ENCODE measurements at places on chromosomes 16 and 17. TPM values are rescaled to one million over a fixed set of nuclear protein-coding genes. Genes with fewer than 3 reads are reported as not detected.

SAMD14 gene
- total RNA-seq, result 8.9 TPM

CCL5 gene
- 1.6 TPM for total RNA-seq

TBC1D3H gene
- total RNA-seq, result not detected

CD300LB gene
- not detected for total RNA-seq

C16orf74 gene
- 7.9 TPM for total RNA-seq

POLDIP2 gene
- 72.9 TPM for total RNA-seq

All from cardiac atrium fibroblast (primary cell).